A549 treated with CORT108297 at 1 μM for 4 hours (cell line): ENCODE measurements at places on chromosomes 5 and 9. TPM values are rescaled to one million over a fixed set of nuclear protein-coding genes. Genes with fewer than 3 reads are reported as not detected.

TRPM3 gene
- total RNA-seq: not detected in 5 replicates

PDLIM7 gene
- 81.9 to 105 TPM (median 96.8 TPM) in 5 replicates for total RNA-seq

TMEM245 gene
- 35.2 to 52.0 TPM (median 45.3 TPM) in 5 replicates for total RNA-seq

SPATA31C1 gene
- total RNA-seq: not detected in 5 replicates

KYAT1 gene
- total RNA-seq: 8.4 to 10.0 TPM (median 9.5 TPM) in 5 replicates
